Spinal cord (tissue), 10 donors: ENCODE measurements at places on chromosomes 16 and 17. TPM values are rescaled to one million over a fixed set of nuclear protein-coding genes. Genes with fewer than 3 reads are reported as not detected.

The EXOC3L1 gene
- 2.3 TPM for total RNA-seq

The PTGES3L gene
- 1.5 TPM for total RNA-seq

The RAB26 gene
- 8.2 TPM for total RNA-seq

The LGALS9B gene
- total RNA-seq: not detected

DNA sequence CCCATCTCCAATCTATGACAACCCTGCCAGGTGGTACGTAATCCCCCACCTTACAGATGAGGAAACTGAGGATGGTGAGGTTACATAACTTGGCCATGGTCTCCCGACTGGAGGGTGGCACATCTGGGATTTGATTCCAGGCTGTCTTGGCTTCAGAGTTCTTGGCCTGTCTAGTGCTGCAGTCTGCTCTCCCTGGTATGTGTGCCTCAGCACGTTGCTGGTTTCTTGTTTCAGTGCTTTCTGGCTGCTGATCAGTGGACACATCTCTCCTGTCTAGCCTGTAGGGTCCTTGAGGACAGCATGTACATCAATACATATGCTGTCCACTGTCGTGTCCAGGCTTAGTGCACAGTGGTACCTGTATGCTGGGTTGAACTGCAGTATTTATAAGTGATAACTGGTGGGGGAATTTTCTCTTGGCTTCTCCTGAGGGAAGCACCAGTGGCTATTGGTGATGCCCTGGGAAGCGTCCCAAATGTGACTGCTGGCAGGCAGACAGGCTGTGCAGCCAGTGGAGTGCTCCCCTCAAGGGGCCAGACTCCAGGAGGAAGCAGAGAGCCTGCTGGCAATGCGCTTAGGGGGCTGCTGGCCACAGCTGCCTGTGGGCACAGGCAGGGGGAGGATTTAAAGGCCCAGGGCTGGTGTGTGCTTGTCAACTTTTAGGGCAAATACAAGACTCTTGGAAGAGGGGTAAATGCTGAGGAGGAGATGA, 14.4 kb downstream of the CTRL start:
- H3K27ac ChIP-seq: peak overlapping the region; percentile 69
- DNase-seq: peak; percentile 33
- H3K36me3 ChIP-seq: peaks cover 38% of the 10 kb centered on the region
- H3K4me3 ChIP-seq: no peak overlapping the region
- H3K27me3 ChIP-seq: no peaks in the 10 kb centered on the region

DNA sequence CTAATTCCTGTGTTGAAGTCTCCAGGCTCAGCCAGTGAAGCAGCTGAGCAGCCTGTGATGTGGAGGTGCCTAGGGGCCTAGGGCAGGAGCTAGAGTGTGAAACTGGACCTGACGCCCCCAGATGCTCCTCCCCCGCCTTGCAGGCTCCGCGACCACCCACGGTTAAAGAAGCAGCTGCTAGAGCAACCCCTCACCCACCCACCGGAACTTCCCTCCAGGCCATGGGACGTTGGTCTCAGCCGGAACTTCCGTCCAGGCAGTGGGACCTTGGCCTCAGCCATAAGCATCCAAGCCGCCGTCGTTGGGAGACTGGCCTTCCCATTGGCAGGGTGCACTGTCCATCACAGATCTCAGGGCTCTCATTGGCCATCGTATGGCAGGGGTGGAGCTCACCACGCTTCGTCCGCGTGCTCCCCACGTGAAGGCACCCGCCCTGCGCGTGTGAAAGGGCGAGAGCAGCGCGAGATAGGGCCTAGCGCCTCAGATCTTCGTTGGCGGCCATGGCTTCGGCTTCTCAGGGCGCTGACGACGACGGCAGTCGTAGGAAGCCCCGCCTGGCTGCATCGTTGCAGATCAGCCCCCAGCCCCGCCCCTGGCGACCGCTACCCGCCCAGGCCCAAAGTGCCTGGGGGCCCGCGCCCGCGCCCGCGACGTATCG, at the start of gene ADAD2:
Gene ADAD2, plus strand, starts transcription at position 427 of the 658 bp plus-strand sequence. Its CDS starts 74 bp downstream, at position 501.
- H3K27me3 ChIP-seq: no peaks in the 10 kb centered on the region
- H3K4me1 ChIP-seq: peaks cover 15% of the 10 kb centered on the region
- no peak within 1 kb of the TSS for H3K27ac ChIP-seq
- DNase-seq: no peak
- peaks cover 2% of the 10 kb centered on the region for H3K36me3 ChIP-seq

GRCh38 chr17:28285965-28286364, 33.0 kb upstream of the TMEM97 start:
- H3K36me3 ChIP-seq: no peaks in the 10 kb centered on the region
- H3K4me1 ChIP-seq: no peaks in the 10 kb centered on the region
- no peaks in the 10 kb centered on the region for H3K27me3 ChIP-seq
- no peak overlapping the region for H3K4me3 ChIP-seq

DNA sequence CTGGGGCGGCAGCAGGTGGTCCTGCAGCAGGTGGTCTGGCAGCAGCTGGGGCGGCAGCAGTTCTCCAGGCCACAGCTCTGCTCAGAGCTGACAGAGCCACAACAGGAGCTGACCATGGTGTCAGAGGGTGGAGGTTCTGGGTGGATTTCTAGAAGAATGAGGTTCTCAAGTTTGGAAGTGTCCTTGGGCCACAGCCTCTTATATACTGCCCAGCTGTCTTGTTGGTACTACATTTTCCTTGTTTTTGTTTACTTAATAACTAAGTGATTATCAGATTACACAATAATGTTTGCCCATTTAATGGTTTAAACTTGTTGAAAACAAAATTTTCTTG, at the start of gene KRTAP4-5:
Gene KRTAP4-5, minus strand, starts transcription at position 174 of the 334 bp plus-strand sequence. Its CDS starts 58 bp downstream, at position 116.
- H3K27me3 ChIP-seq: no peaks in the 10 kb centered on the region
- no peak for DNase-seq
- no peaks in the 10 kb centered on the region for H3K4me1 ChIP-seq
- H3K36me3 ChIP-seq: no peaks in the 10 kb centered on the region
- no peak within 1 kb of the TSS for H3K27ac ChIP-seq
- no peak within 1 kb of the TSS for H3K4me3 ChIP-seq

- peak overlapping the region; percentile 89 for H3K27ac ChIP-seq
- H3K36me3 ChIP-seq: no peaks in the 10 kb centered on the region
- peak; percentile 83 for DNase-seq
- H3K4me3 ChIP-seq: no peak overlapping the region
- H3K4me1 ChIP-seq: peaks cover 46% of the 10 kb centered on the region
These were observed 36.6 kb upstream of the EMP2 start for GRCh38 chr16:10616756-10617640.

DNA sequence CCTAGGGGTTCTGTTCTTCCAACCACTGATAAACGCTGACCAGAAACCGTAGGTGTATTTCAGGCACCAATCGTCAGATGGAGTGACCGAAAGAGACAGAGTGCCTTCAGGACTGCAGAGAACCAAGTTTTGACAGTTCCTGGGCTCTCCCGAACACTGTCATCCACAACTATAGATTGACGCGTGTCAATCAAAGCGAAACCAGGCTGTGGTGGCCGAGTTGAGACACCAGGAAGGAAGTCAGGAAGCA, 11.9 kb upstream of the AURKB start:
- H3K4me1 ChIP-seq: peaks cover 44% of the 10 kb centered on the region
- H3K36me3 ChIP-seq: peaks cover under 1% of the 10 kb centered on the region
- DNase-seq: no peak
- peak overlapping the region; percentile 92 for H3K4me3 ChIP-seq

GRCh38 chr16:58348986-58349385, 43.3 kb upstream of the GINS3 start:
- no peak overlapping the region for H3K27ac ChIP-seq
- H3K27me3 ChIP-seq: no peaks in the 10 kb centered on the region
- no peaks in the 10 kb centered on the region for H3K36me3 ChIP-seq
- no peaks in the 10 kb centered on the region for H3K4me1 ChIP-seq
- no peak for DNase-seq
